Activated CD4-positive, alpha-beta T cell treated with anti-CD3 and anti-CD28 coated beads for 36 hours (primary cell): ENCODE measurements at places on chromosomes 1 and 21.

DNA sequence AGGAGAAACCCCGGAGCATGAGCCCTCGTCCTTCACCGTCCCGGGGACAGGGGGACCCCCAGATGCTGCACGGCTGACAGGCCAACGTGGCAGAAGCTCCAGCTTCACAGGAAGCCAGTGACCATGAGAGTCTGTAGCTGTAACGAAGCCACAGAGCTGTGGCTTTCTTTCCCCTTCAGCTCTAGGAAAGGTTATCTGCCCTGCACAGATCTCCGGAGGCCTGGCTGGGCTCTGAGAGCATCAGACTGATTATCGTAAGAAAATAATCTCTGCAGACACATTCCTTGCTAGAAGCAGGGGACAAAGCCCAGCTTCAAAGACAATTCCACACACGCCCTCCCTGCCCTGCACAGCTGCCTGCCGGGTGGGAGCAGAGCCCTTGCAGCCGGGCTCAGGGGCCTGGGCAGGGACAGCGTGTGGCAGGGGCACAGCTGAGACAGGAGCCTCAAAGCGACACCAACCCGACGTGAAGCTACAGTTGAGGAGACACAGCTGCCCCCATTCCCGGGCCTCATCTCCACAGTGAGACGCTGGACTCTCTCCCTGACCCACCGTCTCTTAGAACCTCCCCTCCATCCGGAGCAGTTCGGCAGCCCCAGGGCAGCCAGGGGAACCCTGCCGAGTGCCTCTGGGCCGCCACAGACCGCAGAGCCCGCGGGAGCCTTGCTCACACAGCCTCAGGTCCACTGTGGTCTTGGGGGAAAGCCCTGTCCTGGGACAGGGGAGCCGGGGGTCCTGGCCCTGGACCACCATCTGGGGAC, 30.6 kb downstream of the POFUT2 start:
- DNase-seq, result no peak

DNA sequence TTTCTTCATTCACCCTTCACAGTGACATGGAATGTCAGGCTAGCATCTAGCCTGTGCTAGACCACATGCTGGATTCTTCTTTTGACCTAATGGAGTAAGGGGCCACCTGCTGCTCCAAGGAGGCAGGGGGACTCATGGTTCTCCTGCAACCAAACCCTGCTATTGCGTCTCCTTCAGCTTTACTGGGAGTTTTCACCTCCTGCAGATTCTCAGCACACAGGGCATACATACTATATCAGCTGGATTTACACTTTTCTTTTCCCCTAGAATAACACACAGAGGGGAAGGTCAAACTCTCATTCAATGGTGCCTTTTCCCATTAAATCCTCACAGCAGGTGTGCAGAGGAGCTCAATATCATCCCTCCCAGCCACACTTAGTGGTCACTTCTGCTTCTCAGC, 16.6 kb upstream of the AK5 start:
- DNase-seq, result no peak

- DNase-seq, result no peak
Measured at GRCh38 chr1:71788113-71788512, 494.2 kb downstream of the NEGR1 start.

DNA sequence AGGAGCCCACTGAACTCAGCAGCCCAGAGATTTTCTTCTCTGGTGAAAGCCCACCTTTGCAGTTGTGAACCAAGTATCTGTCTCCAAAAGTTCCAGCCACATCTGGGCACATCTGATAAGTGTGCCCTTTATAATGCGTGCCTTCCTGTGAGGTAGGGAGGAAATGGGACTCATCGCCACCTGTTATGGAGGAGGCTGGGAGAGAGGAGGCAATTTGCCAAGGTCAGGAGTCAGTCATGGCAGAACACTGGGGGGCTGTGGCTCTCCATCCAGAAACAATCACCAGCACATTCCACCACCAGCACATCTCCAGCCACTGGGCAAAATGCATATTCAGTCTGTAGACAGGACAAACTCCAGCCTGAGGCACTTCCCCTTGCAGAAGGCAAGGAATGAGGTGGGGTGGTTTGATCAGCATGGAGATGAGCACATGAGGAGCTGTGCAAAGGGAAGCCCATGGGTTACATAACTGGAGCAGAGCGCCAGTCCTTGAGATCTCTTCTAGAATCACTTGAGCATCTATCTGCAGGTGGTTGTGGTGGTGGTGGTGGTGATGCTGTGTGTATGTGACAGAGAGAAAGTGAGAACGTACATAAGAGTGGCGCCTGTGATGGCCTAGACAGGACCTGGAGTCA, 15.0 kb upstream of the LEMD1 start:
- no peak for DNase-seq

DNA sequence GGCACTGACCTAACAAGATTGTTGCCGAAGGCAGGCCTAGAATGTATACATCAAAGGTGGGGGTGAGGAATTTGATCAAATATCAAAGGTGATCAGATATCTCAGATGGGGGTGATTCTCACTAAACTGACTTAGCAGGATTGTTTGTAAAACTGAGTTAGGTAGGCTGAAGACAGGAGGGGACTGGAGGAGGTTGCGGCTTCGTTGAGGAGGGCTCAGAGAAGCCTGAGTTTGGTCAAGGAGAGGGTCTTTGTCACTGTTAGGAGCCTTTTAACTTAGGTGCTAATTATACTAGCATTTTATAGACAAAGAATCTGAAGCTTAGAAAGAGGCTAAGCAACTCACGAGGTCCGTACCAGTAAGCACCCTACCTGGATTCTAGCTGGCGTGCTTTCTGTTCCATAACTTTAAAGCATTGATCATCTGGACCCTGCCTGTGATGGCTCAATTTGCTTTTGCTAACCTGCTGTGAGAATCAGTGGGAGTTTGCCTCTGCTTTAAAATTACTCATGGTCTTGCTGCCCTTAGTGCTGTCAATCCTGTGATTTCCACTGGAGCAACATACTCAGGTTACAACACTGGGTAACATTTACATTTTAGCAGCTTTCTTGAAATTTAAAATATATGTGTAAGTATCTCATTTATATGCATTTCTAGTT, 49.8 kb downstream of the ITSN1 start:
- DNase-seq, result no peak

GRCh38 chr21:44658913-44659595, 1.3 kb downstream of the KRTAP12-3 start:
- DNase-seq, result no peak

DNA sequence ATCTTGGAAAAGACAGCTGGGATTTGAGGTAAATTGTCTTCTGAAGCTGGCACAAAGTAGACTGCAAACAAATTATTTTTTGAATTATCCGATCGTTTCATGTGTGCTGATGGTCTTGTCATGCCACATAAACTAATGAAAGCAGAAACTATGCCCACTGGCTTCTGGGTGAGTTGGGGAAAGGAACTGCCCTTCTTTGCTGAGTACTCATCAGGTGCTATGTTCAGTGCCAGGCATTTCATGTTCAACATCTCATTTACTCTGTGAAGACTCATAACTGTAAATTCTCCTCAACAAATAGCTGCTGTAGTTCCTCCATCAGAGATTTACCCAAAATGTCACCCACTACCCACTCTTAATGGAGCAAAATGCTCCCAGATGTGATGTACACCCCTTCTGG, 1.2 kb downstream of the TRIT1 start:
- no peak for DNase-seq

DNA sequence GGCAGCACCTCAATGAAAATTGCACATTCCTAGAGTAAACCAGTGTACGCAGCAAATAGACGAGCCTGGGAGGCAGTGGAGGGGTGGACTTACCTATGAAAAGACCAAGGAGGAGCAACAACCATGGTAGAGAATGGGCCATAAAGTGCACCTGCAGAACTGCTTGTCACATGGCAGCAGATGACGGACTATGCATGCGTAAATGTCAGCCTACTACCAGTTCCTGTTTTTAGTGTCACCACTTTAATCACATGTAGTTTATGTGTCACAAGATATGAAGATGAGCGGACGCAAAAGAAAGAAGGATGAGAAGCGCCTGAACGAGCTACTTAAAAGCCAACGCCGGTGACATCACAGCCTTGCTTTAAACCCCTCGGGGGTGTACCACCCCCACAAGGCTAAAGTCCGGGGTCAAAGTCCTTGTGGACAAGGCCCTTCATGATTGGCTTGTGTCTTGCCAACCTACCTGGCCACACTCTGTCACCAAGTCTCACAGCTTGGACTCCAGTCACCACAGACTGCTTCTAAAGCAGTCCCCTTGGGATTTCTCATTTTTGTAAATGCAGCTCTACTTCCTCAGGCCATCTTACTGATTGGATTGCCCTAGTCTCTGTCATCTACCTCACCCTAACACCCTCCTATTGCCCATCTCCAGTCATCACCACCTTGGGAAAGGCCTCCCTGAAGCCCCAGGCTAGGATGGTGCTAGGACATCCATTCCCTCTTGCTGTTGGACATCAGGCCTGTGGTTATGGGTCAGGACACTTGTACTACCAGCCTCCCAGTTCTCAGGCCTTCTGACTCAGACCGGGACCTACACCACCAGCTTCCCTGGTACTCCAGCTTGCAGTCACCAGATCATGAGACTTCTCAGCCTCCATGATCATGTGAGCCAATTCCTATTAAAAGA, 6.0 kb upstream of the LY9 start:
- DNase-seq, result no peak

DNA sequence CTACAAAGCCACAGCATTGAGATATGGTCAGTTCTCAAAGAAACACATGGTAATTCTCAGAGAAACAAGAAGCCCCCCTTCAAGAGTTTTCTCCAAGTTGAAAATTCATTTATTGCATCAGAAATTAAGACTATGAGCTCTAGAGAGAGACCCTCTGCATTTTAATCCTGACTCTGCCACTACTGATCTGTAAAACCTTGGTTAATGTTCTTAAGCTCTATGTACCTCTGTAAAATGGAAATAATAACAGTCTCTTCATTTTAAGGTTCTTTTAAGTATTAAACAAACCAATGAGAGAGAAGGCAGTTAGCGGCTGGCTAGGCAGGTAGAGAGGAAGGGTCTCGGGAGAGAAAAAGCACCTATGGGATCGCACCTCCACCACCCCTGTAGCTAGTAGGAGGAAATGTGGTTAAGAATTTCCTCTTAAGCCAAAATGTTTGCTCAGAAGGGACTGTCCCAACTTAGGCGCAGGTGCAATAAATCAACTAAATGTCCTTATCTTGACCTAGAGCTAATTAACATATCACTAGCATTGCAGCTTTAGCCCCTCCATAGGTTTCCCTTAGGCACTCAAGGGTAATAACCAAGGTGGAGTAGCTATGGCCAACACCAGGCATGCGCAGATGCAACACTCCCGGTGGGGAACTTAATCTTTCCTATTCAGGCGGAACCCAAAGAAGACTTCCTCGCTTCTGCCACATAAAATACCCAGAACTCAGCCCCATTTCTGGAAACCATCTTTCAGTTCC, 1685.4 kb downstream of the MRPL39 start:
- no peak for DNase-seq

DNA sequence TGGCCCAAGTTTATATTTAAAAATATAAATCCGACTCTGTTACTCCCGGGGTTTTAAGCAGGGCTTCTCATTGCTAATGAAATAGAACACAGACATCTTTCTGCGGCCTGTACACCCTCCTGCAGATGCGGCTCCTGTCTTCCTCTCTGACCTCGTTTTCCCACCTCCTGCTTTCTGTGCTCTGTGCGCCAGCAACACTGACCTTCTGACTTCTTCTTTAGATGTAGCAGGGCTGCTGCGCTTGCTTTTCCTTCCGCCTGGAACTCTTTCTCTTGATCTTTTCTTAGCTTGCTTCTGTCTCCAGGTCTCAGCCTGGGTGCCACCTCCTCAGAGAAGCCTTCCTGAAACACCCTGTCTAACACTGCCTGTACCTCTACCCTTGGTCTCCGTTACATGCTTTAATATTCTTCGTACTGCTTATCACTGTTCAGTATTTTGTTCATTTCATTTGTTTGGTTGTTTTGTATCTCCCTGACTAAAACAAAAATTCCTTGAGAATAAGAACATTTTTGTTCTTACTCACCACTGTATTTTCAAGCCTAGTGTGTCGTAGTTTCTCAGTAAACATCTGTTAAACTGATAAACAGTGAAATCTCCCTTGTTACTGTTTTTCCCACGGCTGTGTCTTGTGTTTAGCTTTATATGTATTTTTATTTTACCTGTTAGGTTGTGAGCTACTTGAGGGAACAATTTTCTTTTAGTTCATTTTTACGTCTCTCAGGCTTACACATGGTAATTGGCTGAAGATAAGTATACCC, 79.0 kb downstream of the ST3GAL3 start:
- DNase-seq, result no peak

DNA sequence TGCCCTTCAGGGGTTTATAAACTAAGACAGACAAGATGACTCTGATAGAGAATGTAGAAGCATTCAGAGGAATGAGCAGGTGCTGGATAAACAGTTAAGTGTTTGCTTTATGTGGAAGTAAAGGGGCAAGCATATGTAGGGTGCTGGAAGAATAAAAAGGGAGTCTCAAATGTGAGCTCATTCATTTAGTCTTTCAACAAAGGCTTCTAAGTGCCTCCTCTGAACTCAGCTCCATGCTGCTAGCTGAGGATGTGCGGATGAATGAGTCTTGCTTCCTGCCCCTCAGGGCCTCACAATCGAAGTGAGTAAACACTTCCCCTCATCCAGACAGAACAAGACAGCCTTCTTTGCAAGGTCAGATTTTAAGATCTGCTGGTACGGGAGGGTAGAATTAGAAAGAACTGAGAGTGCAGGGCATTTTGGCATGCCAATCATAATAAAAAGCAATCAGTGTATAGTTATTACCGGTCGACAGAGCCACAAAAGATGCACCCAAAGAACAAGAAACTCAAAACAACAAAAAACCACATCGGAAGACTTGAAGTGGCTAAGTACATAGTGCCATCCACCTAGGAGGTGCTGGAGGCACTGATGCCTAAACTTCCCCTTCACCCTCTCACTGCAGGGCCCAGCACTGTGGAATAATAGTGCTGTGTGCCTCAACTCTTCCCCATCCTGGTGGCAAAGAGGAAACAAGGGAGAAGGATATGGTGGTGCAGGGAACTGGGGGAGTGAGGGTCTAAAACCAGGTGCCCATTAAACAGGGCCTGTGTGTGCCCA, 69.8 kb downstream of the TNR start:
- DNase-seq, result no peak

- DNase-seq, result no peak
Measured at GRCh38 chr1:188194916-188195315, 1366.2 kb downstream of the PLA2G4A start.

DNA sequence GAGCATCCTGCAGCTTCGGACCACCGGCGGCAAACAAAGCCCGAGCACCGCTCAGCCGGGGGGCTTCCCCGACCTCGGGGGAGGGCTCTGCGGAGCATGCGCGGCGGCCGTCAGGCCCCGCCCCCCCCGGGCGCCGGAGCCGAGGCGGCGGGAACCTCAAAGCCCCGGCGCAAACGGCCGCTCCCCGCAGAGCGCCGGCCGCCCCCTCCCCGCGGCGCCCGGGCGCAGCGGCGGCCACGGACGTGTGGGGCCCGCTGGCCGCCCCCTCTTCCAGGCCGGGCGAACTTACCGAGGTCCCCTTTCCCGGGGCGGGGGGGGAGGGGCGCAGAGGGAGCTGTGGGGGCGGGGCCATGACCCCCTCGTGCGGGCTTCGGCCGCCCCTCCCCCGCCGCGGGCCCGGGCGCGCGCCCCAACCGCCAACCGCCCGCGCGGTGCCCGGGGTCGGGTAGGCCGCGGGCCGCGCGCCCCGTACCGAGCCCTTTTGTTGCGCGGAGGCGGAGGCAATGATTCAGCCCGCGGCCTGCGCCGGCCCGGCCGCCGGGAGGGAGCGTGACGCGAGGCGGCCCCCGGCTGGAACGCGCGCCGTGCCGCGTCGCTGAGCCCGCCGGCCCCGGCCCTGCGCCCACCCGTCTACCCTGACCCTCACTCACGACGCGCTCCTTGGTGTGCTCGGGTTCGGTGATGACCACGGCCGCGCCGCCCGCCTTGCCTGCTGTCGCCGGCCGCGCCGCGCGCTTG, 1.7 kb downstream of the RCC2 start:
- DNase-seq, result peak; percentile 78
